NCI-H460 (cell line): ENCODE measurements at places on chromosomes 6 and 20. TPM values are rescaled to one million over a fixed set of nuclear protein-coding genes. Genes with fewer than 3 reads are reported as not detected.

- DNase-seq, result no peak
Measured at GRCh38 chr6:106279179-106279578, 46.4 kb downstream of the ATG5 start.

- no peak for DNase-seq
Measured at GRCh38 chr6:118240878-118241528, 307.1 kb upstream of the PLN start.

DNA sequence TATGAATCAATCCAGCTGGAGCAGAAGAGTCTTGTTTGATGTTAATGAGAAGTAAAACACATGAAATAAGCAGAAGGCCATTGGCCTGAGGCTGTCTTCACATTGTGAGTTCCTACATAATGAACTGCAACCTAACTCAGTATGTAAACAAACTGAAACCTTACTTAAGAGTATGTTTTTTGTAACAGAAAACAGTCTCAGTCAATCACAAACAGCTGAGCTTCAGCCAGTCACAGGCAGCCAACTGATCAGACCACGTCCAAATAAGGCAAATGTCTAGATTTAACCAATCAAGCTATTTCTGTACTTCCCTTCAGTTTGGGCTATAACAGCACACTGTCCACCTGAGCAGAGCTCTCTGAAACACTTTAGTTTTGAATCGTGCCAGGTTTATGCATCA lies 234.7 kb downstream of the TRDN start:
- DNase-seq, result no peak

GRCh38 chr6:90411292-90411781 lies 114.7 kb upstream of the BACH2 start:
- no peak for DNase-seq

- no peak for DNase-seq
Measured at GRCh38 chr6:104123227-104123626, 736.5 kb downstream of the HACE1 start.

GRCh38 chr6:40535819-40536380 lies 51.3 kb downstream of the LRFN2 start:
- no peak for DNase-seq

Gene ZSWIM3
- 1.6 TPM in 2 replicates for total RNA-seq

Gene LRP11
- 54.7 and 55.6 TPM in 2 replicates for total RNA-seq
